Stimulated activated CD8-positive, alpha-beta memory T cell treated with anti-CD3 and anti-CD28 coated beads, Interleukin-2, amount 100 ng/mL, for 1 hour (primary cell): ENCODE measurements at places on chromosomes 1 and 21.

GRCh38 chr1:26791626-26792025, 3.9 kb downstream of the PIGV start:
- DNase-seq: no peak

DNA sequence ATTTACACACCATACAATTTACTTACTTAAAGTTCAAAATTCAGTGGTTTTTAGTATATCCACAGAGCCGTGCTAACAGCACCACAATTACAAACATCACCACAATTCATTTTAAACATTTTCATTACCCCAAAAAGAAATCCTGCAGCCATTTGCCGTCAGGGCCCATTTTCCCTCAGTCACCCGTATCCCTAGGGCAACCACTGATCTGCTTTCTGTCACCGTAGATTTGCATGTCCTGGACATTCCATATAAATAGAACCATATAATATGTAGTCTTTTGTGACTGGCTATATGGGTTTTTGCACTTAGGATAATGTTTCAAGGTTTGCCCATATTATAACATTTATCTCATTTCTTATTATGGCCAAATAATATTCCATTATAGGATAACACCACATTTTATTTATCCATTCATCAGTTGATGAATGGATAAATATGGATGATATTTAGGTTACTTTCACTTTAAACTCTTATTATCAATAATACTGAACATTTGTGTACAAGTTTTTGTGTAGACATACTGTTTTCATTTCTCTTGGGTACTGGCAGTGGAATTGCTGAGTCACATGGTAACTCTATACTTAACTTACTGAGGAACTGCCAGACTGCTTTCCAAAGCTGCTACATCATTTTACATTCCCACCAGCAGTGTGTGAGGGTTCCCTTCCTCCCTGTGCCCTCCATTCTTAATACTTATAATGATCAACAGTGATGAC, 68.9 kb downstream of the ST3GAL3 start:
- no peak for DNase-seq

DNA sequence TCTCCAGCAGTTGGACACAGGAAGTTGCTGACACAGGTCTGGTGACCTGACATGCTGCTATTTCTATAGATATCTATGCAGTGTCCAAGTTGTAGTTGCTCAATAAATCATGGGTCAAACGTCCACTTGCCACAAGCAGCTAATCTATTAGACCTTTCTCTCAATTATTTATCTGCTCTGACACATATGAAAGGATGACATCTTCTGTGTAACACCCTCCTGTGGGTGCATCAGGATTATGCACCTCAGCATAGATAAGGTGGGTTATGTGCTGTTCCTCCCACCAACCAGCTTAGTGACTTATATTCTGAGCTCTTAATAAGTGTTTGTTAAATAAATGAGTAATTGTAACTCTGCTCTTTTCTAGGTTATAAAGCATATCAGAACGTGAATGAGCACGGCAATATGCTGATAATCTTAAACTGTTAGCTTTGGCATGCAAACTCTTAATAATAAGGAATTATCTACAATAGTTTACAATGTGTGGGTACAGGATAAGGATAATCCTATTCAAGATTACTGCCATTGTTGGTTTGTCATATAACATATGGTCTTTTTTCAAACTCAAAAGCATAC, 90.7 kb upstream of the GCLM start:
- no peak for DNase-seq

DNA sequence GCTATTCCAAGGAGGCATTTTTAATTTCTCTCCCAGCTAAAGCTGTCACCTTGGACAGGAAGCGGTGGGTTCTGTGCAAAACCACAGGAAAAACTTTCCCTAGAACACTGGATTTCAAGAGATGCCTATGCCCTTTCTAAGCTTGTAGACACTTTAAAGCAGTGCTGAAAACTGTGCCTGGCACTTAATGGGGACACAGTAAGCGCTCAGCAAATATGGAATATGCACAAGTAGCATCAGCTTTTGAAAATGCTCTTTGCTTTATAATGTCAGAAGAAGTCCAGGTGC, 50.9 kb upstream of the TARBP1 start:
- no peak for DNase-seq

DNA sequence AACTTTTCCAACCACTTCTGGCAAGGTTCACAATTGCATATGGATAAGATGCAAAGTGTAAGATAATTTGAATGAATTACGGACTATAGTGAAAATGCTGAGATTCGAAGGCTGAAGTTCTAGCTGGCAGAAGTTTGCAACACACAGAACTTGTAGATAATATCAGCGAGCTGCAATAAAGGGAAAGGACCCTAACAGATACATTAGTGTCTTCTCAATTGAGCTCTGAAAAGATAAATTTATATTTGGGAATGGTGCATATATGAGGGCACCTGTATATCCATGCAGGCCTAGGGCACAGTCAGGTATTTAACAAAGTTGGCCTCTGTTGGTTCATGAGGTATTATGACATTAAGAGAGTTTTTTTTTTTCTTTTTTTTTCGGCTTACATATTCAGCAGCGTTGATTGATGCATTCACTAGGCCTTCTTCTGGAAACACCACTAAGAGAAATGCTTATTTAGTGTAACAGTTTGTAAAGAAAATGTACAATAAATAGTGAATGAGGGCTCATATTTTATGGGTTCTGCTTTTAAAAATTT, 2.2 kb downstream of the NFIA start:
- DNase-seq: no peak

GRCh38 chr1:203796236-203796605, 798 bp downstream of the ZBED6 start:
- DNase-seq: no peak

- no peak for DNase-seq
These were observed 783 bp downstream of the CD1B start for GRCh38 chr1:158330391-158331105.

GRCh38 chr1:201006450-201006849, 17.1 kb downstream of the KIF21B start:
- no peak for DNase-seq
